ENCODE measurements at places on chromosomes 3 and 15.

DNA sequence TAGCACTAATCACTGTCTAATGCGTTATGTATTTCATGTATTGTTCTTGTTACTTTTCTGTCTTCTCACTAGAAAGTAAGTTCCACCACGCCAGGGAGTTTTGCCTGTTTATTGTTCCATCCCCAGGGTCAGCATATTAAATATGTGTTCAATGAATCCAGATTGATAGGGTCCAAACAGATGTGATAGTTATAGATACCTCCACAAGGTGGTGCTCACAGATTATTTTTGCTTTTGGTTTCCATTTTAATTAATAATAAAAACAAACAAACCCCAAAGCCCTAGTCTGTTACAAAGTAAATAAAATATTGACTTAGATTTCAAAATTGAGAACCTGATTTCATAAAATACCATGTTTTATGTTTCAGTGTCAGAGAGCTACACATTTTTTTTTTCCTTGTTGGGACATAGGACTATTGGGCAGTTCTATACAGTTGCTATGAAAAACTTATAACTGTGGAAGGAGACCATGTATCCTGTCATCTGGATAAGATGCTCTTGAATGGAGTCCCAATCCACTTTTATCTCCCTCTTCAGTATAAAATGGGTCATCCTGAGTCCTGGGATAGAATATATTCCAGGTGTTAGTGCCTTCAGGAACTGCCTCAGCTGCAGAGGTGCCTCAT lies 12.4 kb downstream of the OTOL1 start:
- DNase-seq: no peak

DNA sequence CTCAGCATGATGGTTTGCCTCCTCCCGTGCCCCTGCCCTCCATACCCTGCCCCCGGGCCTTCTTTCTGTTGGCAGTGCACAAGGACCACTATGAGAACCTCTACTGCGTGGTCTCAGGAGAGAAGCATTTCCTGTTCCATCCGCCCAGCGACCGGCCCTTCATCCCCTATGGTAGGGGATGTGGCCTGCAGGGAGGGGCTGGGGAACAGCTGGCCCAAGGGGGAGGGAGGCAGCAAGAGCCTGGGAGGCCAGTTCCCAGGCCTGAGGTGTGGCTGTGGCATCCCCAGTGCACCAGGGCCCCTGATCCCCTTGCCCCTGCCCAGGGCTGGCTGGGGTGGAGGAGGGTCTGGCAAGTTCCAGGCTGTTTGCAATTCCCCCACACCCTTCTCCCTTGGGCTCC lies 2.6 kb upstream of the PLA2G4B start:
- peak; percentile 7 for DNase-seq

GRCh38 chr15:100529556-100529955 lies 806 bp upstream of the CERS3 start:
- peak; percentile 17 for DNase-seq

- DNase-seq: no peak
These were observed 70.9 kb downstream of the SCN5A start for GRCh38 chr3:38578551-38578950.

DNA sequence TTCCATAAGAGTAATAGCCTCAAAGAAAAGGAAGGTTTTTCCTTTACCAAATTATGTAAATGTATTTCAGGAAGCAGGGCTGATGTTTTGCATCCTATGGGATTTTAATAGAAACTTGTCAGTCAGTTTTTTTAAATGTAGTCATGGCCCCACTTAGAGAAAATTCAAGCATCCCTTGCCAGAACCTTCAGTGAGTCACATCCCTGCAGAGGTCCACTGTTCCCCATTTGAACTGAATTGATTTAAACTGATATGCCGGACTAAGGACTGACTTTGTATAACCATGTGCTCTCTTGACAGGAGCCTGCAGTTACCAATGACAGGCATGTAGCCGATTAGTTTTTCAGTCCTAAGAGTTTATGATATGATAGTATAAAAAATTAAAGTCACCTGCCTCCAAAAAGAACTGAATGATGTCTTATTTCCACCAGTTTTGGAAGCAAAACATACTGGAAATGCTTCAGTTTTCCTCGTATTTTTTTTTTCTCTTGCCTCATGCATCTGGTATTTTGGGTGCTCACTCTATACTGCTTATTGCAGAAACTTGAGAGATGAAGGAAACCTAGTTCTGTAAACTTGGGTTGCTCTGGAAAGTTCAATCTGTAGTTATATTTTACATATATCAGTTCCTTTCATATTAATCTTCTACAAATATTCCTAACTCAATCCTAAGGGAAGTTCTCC lies 30.7 kb downstream of the LRTM1 start:
- no peak for DNase-seq

- no peak for DNase-seq
These were observed 18.1 kb downstream of the ZNF280D start for GRCh38 chr15:56715220-56715619.

- no peak for DNase-seq
These were observed 213.4 kb upstream of the SLC2A2 start for GRCh38 chr3:171239757-171240503.

GRCh38 chr15:70722266-70723121 lies 40.9 kb downstream of the UACA start:
- peak; percentile 25 for DNase-seq

- no peak for DNase-seq
These were observed 14.3 kb downstream of the SEMA7A start for GRCh38 chr15:74419432-74419831.

GRCh38 chr15:81279621-81280485 lies 44.1 kb downstream of the STARD5 start:
- no peak for DNase-seq

GRCh38 chr3:196968233-196969133 lies at the start of gene PIGZ:
PIGZ (minus strand) TSS chr3:196968833; CDS start chr3:196952031, 16,802 bp downstream.
- peak; percentile 26 for DNase-seq

GRCh38 chr3:104676241-104676640 lies 690.5 kb upstream of the ALCAM start:
- no peak for DNase-seq

- DNase-seq: no peak
These were observed 30.0 kb downstream of the AP3B2 start for GRCh38 chr15:82679626-82680199.
